ENCODE measurements at places on chromosomes 5 and 9. TPM values are rescaled to one million over a fixed set of nuclear protein-coding genes. Genes with fewer than 3 reads are reported as not detected.

The TTC16 gene
- total RNA-seq = not detected

The EFCAB9 gene
- not detected for total RNA-seq

The SLCO4C1 gene
- not detected for total RNA-seq

The XRCC4 gene
- total RNA-seq = not detected

The CCL28 gene
- not detected for total RNA-seq

GRCh38 chr5:1400211-1400855 is 44.9 kb downstream of the SLC6A3 start:
- no peak overlapping the region for H3K27ac ChIP-seq
- H3K36me3 ChIP-seq = no peaks in the 10 kb centered on the region
- no peak for DNase-seq
- H3K27me3 ChIP-seq = no peaks in the 10 kb centered on the region

- DNase-seq = no peak
- no peak overlapping the region for H3K4me3 ChIP-seq
- no peak overlapping the region for H3K27ac ChIP-seq
- H3K36me3 ChIP-seq = no peaks in the 10 kb centered on the region
- peaks cover 3% of the 10 kb centered on the region for H3K4me1 ChIP-seq
Observed at GRCh38 chr5:82591021-82591515, 312.9 kb upstream of the RPS23 start.

GRCh38 chr5:54173251-54173650 is 137.1 kb downstream of the ARL15 start:
- H3K4me1 ChIP-seq = no peaks in the 10 kb centered on the region
- no peaks in the 10 kb centered on the region for H3K36me3 ChIP-seq
- H3K4me3 ChIP-seq = no peak overlapping the region

DNA sequence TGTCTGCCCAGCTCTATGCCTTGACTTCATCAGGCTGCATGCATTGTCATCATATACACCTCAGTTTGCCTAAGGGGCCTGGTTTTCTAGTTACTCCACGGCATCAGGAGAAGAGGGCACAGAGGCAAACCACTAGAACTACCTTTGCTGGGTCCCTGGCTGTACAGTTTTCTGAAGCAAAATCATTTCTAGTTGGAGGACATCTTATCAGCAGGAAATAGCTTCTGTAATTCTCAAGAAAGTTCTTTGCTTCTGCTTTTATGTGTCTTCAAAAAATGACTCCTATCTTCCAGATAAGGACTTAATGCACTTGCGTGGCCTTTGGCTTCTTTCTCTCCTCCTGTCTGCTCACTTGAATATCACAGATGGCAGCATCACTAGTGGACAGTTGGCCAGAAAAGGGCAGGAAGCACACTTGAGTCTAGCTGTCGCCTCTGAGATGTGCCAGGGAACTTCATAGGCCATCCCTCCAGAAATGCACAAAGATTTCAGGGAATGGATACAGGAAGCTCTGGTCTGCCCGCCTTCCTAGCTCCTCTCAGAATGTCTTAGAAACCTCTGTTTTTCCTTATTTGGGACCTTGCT is 22.4 kb upstream of the LTC4S start:
- DNase-seq = no peak
- peaks cover 2% of the 10 kb centered on the region for H3K4me1 ChIP-seq
- peaks cover 78% of the 10 kb centered on the region for H3K36me3 ChIP-seq
- H3K27me3 ChIP-seq = no peaks in the 10 kb centered on the region
- H3K27ac ChIP-seq = no peak overlapping the region

- H3K27ac ChIP-seq = no peak overlapping the region
- H3K4me3 ChIP-seq = no peak overlapping the region
- DNase-seq = no peak
- no peaks in the 10 kb centered on the region for H3K27me3 ChIP-seq
- H3K4me1 ChIP-seq = no peaks in the 10 kb centered on the region
Observed at GRCh38 chr9:112726428-112726827, 8.5 kb upstream of the INIP start.
